T-cell (primary cell): ENCODE measurements at places on chromosomes 13 and 19. TPM values are rescaled to one million over a fixed set of nuclear protein-coding genes. Genes with fewer than 3 reads are reported as not detected.

Gene TNFSF13B
- total RNA-seq, result 18.3 TPM

DNA sequence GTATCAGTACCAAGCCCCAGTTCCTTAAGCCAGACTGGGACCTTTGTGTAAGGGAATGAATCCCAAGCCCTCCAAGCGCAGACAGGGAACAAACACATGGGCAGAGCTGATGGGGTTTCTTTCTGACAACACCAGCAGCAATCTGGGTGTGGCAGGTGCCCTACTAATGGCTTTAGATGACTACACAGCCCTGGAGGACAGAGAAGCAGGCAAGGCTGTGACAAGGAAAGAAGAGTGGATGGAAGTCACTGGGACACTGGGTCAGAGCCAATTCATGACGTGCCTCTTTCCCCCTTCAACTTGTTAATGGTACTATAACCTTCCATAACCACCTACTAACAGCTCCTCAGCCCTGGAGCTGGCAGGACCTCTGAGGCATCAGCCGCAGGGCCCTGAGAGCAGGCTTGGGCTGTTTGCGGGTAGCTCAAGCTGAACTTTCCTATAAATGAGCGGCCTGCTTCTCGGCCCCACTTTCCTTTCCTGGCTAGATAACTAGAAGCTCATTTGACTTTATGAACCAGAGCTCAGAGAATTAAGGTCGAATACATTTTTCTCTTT, 38.9 kb downstream of the RASL11A start:
- no peak for DNase-seq
- no peaks in the 10 kb centered on the region for H3K36me3 ChIP-seq
- H3K27ac ChIP-seq, result no peak overlapping the region
- no peak overlapping the region for H3K4me3 ChIP-seq
- peaks cover 11% of the 10 kb centered on the region for H3K27me3 ChIP-seq

GRCh38 chr13:62563251-62563650, 1147.6 kb upstream of the PCDH20 start:
- H3K4me1 ChIP-seq, result no peaks in the 10 kb centered on the region
- no peak overlapping the region for H3K27ac ChIP-seq
- H3K4me3 ChIP-seq, result no peak overlapping the region
- no peaks in the 10 kb centered on the region for H3K36me3 ChIP-seq
- H3K27me3 ChIP-seq, result no peaks in the 10 kb centered on the region

GRCh38 chr13:30332456-30333143, 25.2 kb upstream of the KATNAL1 start:
- no peaks in the 10 kb centered on the region for H3K27me3 ChIP-seq
- H3K36me3 ChIP-seq, result no peaks in the 10 kb centered on the region
- DNase-seq, result no peak
- H3K4me1 ChIP-seq, result no peaks in the 10 kb centered on the region
- H3K27ac ChIP-seq, result no peak overlapping the region

DNA sequence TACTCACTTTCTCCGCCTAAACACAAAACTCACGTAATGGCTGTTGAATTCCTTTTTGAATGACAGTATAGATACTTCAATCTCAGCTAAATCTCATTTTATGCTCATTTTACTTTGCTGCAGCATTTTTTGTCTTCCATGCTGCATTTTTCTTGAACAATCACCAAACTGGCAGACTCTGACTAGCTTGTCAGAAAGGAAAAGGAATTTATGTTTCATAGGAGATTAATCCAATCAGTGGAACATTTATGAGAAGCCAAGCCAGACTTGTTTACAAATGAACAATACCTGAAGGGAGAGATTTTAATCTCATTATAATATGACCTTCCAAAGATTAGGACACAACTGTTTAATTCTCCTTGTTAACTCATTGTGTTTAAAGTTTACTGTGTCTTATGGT, 1044.3 kb downstream of the DIAPH3 start:
- H3K27ac ChIP-seq, result no peak overlapping the region
- no peaks in the 10 kb centered on the region for H3K36me3 ChIP-seq

DNA sequence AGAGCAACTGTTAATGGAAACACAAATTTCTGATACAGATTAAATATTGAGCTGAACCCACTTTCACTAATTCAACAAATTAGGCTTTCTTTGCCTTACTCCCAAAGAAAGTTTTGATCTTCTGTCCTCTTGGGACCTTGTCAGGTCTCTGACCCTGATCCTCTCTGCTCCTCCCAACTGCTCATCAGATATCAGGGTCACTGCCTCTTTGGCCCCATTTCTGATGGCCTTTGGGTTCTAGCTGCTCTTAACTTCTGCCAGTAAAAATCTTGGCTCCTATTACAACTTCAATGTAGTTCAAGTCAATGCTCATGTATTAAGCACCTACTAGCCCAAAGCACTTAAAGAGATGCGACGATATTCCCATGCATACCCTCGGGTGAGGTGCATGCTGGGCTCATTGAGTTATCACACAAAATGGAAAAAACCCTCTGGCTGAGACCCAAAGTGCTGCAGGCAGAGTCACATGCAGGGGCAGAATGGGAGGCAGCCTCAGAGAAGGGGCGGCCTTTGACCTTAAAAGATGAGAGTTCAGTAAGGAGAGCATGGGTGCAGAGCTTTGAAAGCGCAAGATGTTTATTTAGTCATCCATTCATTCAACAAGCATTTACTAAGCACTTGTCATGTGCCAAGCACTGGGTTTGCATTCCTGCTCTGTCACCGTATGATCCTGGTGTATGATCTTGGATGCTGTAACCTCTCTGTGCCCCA, 183.4 kb downstream of the USP12 start:
- no peaks in the 10 kb centered on the region for H3K4me1 ChIP-seq
- DNase-seq, result no peak
- H3K36me3 ChIP-seq, result no peaks in the 10 kb centered on the region
- no peaks in the 10 kb centered on the region for H3K27me3 ChIP-seq

- DNase-seq, result no peak
- no peaks in the 10 kb centered on the region for H3K4me1 ChIP-seq
- no peaks in the 10 kb centered on the region for H3K27me3 ChIP-seq
These were observed 57.1 kb upstream of the SERTM1 start for GRCh38 chr13:36616706-36617105.

Gene ACP5
- total RNA-seq, result 23.6 TPM

- H3K27ac ChIP-seq, result no peak overlapping the region
- no peak for DNase-seq
- H3K36me3 ChIP-seq, result no peaks in the 10 kb centered on the region
- H3K4me1 ChIP-seq, result peaks cover 2% of the 10 kb centered on the region
- H3K4me3 ChIP-seq, result no peak overlapping the region
These were observed 18.6 kb upstream of the COG3 start for GRCh38 chr13:45446181-45446580.

GRCh38 chr19:5439452-5439851, 15.8 kb upstream of the ZNRF4 start:
- no peaks in the 10 kb centered on the region for H3K4me1 ChIP-seq
- peaks cover 42% of the 10 kb centered on the region for H3K27me3 ChIP-seq
- H3K4me3 ChIP-seq, result no peak overlapping the region

GRCh38 chr13:39655041-39655568, 357 bp upstream of the COG6 start:
- peaks cover 2% of the 10 kb centered on the region for H3K27me3 ChIP-seq
- no peaks in the 10 kb centered on the region for H3K36me3 ChIP-seq
- DNase-seq, result no peak
- H3K4me1 ChIP-seq, result peaks cover 10% of the 10 kb centered on the region

Gene ZNF253
- total RNA-seq, result 27.9 TPM

DNA sequence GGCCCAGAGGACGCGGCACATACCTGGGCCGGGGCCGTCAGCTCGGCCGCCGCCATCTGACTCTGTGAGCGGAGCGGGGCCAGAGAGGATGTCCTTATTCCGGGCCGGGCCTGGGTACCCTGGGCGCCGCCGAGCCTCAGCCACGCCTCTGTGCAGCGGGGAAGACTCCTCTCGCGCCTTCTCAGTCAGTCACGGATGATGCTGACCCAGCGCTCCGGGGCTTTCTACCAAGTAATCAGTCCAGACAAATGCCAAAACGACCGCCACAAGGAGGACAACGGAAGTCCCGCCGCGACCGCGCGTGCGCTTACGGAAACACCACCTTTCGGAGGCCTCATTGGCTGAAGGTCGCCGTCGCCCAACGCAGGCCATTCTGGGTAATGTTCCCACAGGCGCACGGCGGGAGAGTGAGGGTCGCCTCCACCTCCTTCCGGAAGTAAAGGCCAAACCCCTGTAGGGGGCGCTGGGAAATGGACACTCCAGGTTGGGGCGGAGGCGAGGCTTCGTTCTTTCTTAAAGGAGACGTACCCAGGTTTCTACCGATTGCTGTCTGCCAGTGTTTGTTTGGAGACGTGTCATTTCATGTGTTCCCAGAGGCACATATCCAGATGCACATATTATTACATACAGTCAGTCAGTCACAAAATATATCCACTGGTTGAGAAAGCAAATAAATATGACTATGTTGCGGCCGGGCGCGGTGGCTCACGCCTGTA, at the start of gene ZNF256:
Gene ZNF256 (minus strand): TSS at position 288 of the 716 bp plus-strand sequence. CDS start 232 bp downstream, at position 56.
- H3K4me1 ChIP-seq, result peaks cover 24% of the 10 kb centered on the region
- H3K27me3 ChIP-seq, result peaks cover 7% of the 10 kb centered on the region
- DNase-seq, result peak; percentile 82
- H3K36me3 ChIP-seq, result peaks cover 18% of the 10 kb centered on the region
- H3K27ac ChIP-seq, result peak within 1 kb of the TSS; percentile 81

DNA sequence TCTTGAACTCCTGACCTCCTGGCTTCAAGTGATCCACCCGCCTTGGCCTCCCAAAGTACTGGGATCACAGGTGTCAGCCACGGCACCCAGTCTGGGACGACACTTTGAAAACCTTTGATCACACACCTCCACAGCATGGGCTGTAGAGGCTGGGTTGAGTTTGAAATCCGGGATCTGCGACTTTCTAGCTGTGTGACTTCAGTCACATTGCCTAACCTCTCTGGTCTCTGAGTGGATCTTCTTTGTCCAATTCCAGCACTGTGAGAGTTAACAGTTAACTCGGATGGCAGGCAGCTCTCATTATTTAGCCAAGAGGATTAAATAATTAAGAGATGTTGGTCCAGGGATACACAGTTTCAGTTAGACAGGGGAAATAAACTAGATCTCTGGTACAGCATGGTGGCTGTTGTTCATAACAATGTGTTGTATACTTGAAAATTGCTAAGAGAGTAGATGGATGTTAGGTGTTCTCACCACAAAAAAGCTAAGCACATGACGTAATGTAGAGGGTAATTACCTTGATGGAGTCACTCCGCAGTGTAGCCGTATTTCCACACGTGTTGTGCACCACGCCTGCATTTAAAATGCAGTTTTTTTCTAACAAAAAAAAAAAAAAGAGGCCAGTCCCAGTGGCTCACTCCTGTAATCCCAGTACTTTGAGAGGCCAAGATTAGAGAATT, 1.9 kb downstream of the GALP start:
- no peak overlapping the region for H3K4me3 ChIP-seq
- no peak overlapping the region for H3K27ac ChIP-seq
- DNase-seq, result no peak
- H3K27me3 ChIP-seq, result peaks cover 2% of the 10 kb centered on the region

DNA sequence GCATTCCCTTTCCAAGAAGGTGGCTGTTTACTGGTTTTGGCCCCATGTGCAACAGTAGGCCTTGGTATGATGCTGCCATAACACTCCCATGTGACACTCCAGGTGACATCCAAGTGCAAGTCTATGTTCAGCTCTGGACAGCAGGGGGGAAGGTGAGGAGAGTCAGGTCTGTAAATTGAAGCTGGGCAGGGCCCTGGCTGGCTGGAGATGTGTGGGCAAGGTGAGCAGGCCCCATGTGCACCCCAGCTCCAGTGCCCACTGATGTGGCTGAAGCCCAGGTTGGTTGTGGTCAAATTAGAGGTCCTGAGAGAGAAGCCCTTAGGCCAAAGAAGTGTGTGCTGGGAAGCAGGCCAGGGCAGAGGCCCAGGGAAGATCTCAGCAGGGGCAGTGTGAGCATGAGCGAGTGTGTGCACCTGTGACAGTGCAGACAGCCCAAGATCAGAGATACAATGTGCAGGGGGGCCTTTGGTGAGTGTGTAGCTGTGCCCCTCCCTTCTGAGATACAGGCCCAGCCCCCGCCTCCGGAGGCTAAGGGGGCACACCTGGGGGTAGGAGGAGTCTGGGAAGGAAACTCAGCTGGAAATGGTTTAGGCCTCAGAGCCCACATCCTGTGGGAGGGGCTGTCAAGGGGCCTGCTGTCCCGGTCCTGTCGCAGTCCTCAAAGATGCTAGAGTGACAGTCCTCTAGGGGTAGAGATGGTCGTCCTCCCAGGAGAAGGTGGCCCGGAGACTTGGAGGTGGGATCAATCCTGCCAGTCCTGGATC, 18.6 kb downstream of the DEDD2 start:
- H3K27me3 ChIP-seq, result no peaks in the 10 kb centered on the region
- peaks cover 88% of the 10 kb centered on the region for H3K4me1 ChIP-seq
- peak overlapping the region; percentile 94 for H3K27ac ChIP-seq

DNA sequence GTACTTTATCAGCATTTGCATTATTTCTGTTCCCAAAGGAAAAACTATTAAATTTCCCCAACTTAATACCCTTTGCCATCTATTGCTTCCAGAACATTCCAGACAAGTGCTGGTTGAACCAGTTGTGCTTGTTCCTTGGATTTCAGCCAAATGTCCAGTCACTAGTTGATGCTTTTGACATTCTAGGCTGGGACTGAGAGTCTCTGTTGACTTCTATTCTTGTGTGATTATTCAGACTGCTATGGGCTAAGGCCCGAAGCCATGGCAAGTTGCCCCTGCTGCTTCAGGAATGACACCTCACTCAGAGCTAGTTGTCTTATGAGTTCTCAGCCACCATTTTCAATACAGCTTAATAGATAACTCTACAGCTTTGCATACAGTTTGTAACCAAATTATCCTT, 458.1 kb upstream of the ARGLU1 start:
- DNase-seq, result no peak
- no peaks in the 10 kb centered on the region for H3K4me1 ChIP-seq
- H3K36me3 ChIP-seq, result no peaks in the 10 kb centered on the region
- H3K4me3 ChIP-seq, result no peak overlapping the region
- no peaks in the 10 kb centered on the region for H3K27me3 ChIP-seq

DNA sequence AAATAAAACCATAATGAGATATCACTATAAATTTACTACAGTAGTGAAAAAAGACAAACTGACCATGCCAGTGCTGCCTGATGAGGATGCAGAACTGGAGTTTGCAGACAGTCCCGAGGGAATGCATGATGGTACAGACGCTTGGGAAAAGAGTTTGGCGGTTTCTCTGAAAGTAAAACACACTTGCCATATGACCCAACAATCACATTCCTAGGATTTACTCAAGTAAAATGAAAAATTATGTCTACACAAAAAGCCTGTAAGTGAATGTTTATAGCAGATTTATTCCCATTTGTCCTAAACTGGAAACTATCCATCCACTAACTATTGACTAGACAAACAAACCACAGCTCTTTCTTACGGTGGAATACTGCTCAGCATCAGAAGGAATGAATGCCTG, 271.0 kb downstream of the DNAJC15 start:
- no peak for DNase-seq
- no peaks in the 10 kb centered on the region for H3K36me3 ChIP-seq
- peaks cover 4% of the 10 kb centered on the region for H3K27me3 ChIP-seq
- no peaks in the 10 kb centered on the region for H3K4me1 ChIP-seq
- H3K27ac ChIP-seq, result no peak overlapping the region
- H3K4me3 ChIP-seq, result no peak overlapping the region

- peaks cover 11% of the 10 kb centered on the region for H3K36me3 ChIP-seq
- DNase-seq, result no peak
- no peak overlapping the region for H3K4me3 ChIP-seq
- H3K27me3 ChIP-seq, result no peaks in the 10 kb centered on the region
- peaks cover 4% of the 10 kb centered on the region for H3K4me1 ChIP-seq
These were observed 13.5 kb downstream of the WIZ start for GRCh38 chr19:15436012-15436825.

Gene OR2Z1
- not detected for total RNA-seq
